ENCODE measurements at places on chromosomes 6 and 20.
A peak's percentile ranks its signal among the peaks of the same experiment; 100 is the strongest.

GRCh38 chr20:43190332-43190953 is 737 bp upstream of the PTPRT start:
- no peak for DNase-seq

DNA sequence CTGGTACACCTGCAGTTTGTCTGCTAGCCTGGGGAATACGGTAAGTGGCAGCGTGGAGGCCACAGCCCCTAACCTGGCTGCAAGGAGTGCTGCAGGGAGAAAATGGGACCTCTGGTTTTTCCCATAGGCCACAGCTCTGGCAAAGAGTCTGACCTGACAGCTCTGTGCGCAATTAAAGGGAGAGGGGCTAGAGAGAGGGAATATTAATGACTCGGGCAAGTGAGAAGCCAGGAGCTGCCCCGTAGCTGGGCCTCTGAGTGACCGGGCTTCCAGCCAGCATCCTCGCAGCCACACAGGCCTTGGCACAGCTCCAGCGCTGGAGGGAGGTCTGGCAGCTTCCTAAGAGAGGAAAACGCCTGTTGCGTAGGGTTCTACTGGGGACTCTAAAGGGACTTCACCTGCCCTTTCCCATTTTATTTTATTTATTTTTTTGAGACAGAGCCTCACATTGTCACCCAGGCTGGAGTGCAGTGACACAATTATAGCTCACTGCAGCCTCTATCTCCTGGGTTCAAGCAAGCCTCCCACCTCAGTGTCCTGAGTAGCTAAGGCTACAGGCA is 18.2 kb upstream of the OCSTAMP start:
- DNase-seq: no peak

- DNase-seq: no peak
Measured at GRCh38 chr20:25082498-25082873, 545 bp upstream of the VSX1 start.

- DNase-seq: no peak
Measured at GRCh38 chr20:48544402-48545339, 283.1 kb downstream of the PREX1 start.

- DNase-seq: peak; percentile 52
Measured at GRCh38 chr6:26025047-26025893, 62.0 kb upstream of the HFE start.

DNA sequence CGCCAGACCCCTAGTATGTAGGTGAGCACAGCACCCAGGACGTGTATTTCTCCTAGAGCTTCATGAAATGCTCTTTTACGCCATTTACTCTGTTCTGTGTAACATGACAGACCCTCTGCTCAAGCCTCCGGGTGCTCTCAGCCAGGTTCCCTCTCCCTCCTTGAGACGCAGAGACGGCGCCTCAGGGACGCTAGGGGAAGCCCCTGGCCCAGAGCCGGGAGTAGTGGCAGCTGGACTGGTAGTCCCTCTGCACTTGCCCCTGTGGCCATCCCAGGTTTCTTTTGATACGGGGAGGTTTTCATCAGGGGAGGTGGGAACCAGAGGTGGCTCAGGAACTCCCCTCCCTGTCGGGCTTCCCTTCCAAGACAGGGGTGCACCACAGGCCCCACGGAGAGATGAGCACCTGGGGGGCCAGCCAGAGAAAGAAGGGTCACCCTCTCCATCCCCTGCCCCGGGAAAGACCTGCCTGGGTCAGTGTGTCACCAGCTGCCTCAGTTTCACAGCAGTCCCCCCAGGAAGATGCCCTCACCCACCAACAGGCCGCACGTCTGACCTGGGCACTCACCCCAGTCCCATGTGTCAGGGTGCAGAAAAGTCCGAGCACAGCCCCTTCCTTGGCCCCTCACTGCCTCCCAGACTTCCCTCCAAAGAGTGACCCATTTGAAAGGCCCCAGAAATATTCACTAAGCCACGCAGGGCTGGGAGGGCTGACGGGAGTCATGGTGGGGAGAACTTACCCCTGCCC is 58.1 kb upstream of the AFDN start:
- DNase-seq: no peak

- DNase-seq: no peak
Measured at GRCh38 chr6:120274547-120274946, 925.0 kb upstream of the MAN1A1 start.

GRCh38 chr6:70395301-70395672 is 18.0 kb upstream of the FAM135A start:
- no peak for DNase-seq

DNA sequence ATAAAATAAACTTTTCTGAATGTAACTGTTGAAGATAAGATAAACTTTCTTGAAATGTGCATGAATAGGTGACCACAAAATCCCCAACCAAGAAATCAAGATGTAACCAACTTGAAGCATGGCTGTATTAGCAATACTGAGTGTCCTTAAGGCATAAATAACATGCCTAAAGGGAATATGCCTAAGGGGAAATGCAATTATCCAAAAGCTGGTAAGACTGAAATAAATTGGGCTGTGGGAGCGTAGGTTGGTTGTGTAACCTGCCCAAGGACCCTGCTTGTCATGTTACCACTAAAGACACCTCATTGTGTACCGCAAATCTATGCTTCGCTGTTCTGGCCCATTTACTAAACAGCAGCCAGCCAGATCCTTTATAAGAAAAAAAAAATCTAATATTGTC is 200.8 kb upstream of the PDE10A start:
- no peak for DNase-seq

GRCh38 chr6:46501136-46502089 is 10.2 kb upstream of the RCAN2 start:
- no peak for DNase-seq

Measured in HS-5 (cell line).